ENCODE measurements at places on chromosomes 2 and 18.

DNA sequence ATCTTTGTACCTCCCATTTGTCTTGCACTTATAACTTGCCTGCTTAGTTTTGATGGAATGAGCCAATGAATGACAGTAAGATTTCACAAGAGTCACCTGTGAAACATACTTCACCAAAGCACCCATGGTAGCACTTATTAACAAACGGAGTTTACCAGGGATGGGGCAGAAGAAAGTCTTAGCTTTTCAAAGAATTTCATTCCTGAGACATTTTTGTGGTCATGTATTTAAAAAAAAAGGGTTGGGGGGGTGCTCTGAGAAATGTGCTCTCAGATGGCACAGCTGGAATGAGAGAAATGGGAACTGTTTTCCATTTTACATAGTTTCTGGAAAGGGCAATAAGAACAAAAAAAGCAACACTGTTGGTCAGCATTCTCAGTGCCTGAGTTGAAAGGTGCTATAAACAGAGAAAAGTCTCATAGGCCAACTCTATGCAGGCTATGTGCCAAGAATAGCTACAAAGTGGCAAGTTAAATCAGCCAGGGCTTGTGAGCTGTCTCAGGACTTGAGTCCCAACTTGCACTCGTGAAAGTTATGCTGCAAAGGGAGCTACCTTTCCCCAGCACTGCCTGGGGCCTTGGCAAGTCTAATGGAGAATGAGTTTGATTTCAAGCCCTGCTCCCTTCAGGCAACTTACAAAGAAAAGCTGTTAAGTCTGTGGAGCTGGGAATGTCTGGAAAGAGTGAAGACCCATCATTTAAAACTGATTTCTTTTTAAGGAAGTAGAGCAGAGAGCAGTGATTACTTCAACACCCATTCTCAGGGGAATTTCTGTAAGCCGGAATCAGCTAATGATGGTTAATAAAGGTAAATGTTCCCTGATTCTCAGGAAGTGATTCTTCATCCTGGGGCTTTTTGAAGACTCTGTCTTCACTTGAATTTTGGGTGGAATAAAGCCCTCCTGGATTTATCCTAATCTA lies 170.6 kb downstream of the SLC8A1 start:
- DNase-seq, result no peak

DNA sequence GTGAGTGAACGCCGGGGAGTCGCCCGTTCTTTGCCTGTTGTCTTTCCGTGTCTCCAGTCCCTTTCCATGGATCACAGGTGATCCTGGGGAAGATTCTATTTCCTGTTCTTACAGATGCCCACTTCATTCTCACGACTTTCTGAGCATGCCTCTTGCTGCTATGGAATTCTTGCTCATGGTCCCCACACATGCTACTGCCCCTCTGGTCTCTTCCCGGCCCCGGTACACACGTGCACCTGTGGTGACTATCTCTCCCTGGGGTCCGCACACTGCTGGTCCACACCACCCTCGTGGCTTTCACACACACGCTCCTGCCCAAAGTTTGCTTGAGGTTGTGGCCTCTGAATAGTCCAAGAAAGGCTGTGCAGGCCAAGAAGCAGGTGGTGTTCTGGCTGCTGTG lies 67.9 kb upstream of the ALKAL2 start:
- DNase-seq, result no peak

- no peak for DNase-seq
Observed at GRCh38 chr18:69447886-69448285, 47.2 kb downstream of the DOK6 start.

DNA sequence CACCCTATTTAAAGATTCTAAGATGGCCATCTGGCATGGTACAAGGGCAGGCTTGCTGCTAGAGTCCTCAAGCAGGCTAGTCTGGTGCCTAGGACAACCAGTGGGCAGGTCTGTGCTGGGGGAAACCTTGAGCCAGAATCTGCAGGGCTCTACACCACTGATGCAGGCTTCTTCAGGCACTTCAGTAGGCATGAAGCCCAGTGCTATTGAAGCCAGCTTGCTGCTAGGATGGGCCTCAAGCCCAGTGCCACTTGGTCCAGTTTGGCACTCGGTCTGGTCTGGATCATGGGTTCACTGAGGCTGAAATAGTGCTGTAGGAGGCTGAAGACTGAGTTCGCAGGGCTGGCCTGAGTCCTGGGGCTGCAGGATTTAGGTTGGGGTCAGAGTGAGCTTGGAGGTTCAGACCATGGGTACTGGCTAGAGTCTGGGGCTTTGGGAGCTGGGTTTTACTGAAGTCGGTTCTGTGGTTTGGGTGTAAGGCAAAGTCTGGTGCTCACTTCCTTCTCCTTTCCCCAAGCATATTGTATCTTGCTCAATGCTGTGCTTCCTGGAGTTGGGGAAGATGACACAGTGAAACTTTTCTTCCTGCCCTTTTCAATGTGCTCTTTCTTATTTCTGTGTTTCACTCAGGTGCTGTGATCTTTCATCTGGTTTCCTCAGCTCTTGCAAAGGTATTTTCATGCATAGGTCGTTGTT lies 41.2 kb downstream of the SP100 start:
- DNase-seq, result no peak

- DNase-seq, result no peak
Observed at GRCh38 chr18:57353137-57353939, 981 bp downstream of the ST8SIA3 start.
